Hepatocyte (in vitro differentiated cells): ENCODE measurements at places on chromosomes 6 and 20. TPM values are rescaled to one million over a fixed set of nuclear protein-coding genes. Genes with fewer than 3 reads are reported as not detected.

DNA sequence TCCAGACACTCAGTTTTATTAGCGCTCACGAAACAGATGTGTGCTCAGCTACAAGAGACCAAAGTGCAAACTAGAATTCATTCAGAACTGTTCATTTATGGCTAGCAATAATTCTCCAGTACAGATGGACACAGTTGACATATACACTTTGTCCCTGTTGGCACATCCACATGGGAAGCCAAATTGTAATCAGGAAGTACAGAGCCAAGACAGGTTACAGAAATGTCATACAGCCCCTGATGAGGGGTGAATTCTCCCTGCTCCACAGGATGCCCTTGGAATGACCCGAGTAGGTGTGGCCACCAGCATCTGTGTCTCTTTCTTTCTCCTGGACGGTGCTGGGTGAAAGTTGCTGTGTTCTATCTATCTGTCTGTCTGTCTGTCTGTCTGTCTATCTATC lies 7.6 kb downstream of the DHX35 start:
- DNase-seq: peak; percentile 44

GRCh38 chr6:25034431-25034921 lies 98.7 kb upstream of the RIPOR2 start:
- DNase-seq: no peak

- DNase-seq: no peak
These were observed 45.7 kb downstream of the MAP3K7 start for GRCh38 chr6:90541221-90541620.

- DNase-seq: no peak
These were observed 257.5 kb upstream of the PMEPA1 start for GRCh38 chr20:57967364-57967763.

DNA sequence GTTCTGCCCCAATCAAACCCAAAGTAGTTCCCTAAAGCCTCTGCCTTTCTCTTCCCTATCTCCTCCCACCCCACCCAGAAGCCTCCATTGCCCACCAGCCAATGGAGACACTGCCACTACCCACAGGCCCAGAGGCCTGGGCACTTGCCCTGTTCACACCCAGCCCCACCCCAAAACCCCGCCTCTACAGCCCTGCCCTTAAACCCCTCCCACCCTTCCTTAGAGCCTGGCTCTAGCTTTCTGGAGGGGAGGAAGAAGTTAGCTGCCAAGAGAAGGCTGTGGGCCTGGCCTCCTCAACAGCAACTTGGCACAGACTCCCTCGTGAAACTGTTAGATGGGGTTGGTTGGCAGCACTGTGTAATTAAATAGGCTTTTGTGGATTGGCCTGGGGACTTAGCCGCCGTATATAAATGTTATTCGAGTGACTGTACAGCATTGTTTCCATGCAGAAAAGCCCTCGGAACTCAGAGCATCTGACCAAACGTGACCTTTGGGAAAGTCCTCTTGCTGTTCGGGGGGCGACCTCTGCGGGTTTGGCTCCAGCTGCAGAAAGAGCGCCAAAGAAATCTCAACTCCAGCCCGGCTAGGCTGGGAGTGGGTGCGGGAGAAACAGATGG lies 31.4 kb downstream of the COL11A2 start:
- peak; percentile 65 for DNase-seq

GRCh38 chr20:63923651-63924050 lies 28.7 kb downstream of the DNAJC5 start:
- no peak for DNase-seq

DNA sequence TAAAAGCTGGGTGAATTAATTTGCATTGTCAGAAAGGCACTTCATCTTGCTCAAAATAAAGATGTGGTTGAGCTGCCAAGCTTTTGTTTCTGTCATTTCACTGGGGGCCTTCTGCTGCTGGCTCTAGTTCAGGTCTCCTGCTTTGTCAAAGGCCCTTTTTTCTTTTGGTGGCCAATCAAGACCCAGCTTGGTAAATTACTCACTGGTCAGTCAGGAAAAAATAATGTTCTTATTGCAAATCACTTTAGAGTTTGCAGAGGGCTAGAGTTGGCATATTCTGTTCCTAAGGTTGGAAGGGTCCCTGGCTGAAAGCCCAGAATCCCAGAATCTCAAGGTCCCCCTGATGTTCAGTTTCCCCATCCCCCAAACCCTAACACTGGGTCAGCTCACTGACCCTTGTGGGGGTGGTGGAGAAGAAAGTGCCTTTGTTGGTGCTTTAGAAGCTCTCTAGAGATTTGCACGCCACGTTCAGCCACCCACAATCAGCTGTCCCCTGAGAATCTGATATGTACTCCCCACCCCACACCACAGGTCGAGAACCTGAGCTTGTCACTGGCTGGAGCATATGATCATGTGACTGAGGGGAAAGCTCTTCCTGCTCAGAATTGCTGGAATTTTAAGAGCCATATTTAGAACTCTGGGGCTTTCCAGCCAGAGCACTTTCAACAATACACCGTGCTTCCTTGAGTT lies 21.7 kb upstream of the BNIP5 start:
- peak; percentile 41 for DNase-seq

DNA sequence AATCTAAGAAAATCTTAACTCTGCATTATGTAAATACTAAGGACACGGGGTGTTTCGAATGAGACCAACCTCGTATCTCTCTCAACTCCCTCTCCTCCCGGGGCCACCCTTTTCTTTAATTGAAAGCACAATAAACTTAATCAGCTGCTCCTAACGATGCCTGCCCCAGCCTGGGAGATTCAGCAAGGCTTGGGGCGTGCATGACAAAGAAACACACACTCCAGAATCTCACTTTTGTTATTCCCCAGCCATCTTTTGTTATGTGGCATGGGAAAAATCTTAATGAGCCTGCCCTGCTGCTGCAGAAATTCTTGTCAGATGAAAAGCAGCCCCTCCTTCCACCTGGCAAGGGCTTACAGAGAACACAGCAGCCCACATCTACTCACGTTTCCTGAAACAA lies 117.4 kb downstream of the TTLL2 start:
- DNase-seq: no peak

DNA sequence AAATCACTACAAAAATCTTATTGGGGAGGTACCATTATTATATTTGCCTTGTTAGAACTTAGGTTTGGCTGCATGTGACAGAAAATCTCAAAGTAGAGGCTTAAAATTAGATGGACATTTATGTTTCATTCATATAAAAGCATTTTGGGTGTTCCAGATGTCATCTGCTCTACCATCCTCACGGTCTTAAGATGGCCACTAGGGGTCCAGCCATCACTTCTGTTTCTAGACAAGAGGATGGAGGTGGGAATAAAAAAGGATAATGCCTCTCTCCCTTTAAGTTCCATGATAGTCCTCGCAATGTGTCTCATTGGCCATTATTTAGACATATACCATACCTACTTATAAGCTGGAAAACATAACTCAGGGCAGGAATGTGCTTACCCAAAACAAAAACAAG lies 929.5 kb downstream of the KIF16B start:
- no peak for DNase-seq

GRCh38 chr20:11063444-11063843 lies 389.6 kb upstream of the JAG1 start:
- DNase-seq: no peak

GRCh38 chr6:15263780-15264374 lies 18.0 kb downstream of the JARID2 start:
- DNase-seq: no peak

GRCh38 chr20:53981752-53982437 lies 88.5 kb downstream of the BCAS1 start:
- no peak for DNase-seq

- no peak for DNase-seq
These were observed 15.7 kb upstream of the MYT1 start for GRCh38 chr20:64148581-64148980.

DNA sequence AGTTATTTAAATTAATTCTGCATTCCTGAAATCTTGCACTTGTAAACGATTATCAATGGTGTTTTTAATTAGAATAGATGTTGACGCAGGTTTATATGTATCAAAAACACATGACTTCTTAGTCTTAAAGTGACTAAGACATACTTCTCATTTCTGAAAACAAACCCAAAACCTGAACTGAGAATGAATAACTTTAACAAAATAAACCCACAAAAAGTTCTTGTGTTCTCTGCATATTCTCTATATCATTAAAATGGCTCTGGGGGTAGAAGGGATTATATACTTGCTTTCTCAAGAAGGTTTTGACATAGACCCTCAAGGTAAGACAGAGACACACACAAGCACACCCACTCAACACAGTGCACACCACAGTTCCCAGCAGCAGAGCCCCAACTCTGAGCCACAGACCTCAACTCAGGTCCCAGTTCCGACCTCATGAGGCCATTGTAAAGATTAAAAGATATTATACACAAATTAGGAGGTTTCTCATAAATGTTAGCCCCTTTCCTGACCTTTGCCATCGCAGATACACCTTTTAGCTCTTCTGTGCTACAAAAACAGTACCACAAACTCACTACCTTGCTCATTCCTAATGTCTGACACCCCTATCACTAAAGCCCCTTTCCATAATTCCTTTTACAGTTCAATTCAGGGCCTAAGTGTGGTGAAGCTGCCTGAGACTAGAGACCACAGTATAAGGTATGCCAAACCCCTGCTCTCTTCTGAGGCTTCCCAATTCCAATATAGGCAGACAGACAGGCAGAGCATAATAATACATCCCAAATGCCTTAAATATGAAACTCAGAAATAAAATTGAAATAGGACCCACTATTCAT lies 267.8 kb downstream of the PTPRK start:
- no peak for DNase-seq

DNA sequence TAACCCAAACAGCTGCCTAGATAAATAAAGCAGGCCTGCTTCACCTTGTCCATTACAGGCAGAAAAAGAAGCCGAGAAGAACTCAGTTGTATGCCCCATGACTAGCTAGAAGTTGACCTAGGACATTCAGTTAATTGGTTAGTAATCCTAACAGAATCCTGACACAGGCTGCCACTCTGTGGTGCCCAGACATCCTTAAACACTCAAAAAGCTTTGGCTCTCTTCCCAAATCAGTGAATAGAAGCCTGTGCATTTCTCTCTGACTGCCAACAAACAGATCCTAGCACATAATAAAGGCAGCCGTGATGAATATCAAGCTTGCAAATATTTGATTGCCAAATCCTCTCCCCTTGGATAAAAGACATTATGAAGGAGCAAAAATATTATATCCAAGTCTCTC lies 519.1 kb upstream of the EYS start:
- no peak for DNase-seq

DNA sequence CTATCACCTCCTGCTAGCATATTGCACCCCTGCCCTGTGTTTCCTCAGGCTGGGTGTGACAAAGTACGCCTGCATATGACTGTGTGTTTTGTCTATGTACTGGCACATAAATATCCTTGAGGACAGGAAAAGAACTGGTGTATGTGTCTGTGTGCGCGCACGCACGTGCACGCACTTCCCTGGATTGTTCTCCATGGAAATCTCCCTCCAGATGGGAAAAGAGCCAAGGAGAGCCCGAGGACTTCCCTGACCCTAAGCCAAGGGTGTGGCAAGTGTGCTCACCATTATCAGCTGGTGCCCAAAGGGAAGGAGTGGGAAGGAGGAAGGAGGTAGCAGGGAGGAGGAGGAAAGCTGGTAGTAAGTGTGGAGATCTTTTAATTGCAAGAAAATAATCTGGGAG lies 117.6 kb downstream of the HIVEP2 start:
- DNase-seq: no peak

- DNase-seq: no peak
These were observed 4.4 kb downstream of the PNLDC1 start for GRCh38 chr6:159804504-159804903.

- DNase-seq: no peak
These were observed 39.3 kb upstream of the DSN1 start for GRCh38 chr20:36812594-36813463.

DNA sequence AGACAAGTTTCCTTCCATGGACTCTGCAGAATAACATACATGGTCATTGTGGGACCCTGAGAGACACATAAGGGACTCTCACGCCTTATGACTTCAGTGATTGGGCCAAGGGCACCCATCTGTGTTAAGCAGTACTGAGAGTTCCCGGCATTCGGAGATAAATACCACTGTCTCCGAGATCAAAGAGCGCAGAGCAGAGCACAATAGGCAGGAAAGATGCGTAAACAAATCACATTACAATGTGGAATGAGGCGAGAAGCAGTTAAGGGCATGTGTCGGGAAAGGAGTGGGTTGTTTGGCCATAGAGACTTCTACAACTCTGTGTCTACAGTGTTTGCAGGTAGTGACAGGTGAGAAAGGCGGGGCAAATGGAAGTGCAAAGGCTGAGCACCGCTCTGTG lies 57.6 kb downstream of the NRSN1 start:
- DNase-seq: no peak

DNA sequence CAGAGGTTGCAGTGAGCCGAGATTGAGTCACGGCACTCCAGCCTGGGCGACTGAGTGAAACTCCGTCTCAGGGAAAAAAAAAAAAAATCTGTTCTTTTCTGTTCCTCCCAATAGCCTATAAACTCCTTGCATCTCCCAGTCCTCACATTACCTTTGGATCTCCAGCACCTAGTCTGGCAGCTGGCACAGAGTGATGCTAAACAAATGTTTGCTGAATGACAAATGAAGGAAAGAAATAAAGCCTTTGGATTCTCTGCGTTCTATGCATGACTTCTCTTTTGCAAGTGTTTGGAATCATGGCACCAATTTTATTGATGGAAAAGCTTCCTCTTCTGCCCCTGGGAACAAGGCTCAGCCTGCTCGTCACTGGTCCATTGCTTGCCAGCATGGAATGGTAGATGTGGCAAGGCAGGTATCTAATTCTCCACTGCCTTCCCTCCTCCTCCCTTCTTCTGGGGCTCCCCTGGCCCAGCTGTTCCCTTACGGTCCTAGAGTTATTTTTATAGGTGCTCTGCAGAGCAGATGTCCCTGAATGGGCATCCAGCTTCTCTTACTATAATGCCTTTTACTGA lies 53.6 kb upstream of the FYN start:
- DNase-seq: no peak

Gene COL11A2
- 2.5 and 3.0 TPM in 2 replicates for total RNA-seq

Gene ZBTB24
- total RNA-seq: 6.7 and 6.9 TPM in 2 replicates

Gene SPATS1
- total RNA-seq: not detected in 2 replicates

Gene PTCHD4
- total RNA-seq: 2.3 and 2.9 TPM in 2 replicates

Gene MYCT1
- total RNA-seq: 0.53 and 1.1 TPM in 2 replicates
